ENCODE measurements at places on chromosomes 6 and 20. TPM values are rescaled to one million over a fixed set of nuclear protein-coding genes. Genes with fewer than 3 reads are reported as not detected.

XPO5 gene
- total RNA-seq: 29.9 TPM

GRCh38 chr6:24072038-24072746 lies 53.8 kb upstream of the NRSN1 start:
- DNase-seq: no peak

DNA sequence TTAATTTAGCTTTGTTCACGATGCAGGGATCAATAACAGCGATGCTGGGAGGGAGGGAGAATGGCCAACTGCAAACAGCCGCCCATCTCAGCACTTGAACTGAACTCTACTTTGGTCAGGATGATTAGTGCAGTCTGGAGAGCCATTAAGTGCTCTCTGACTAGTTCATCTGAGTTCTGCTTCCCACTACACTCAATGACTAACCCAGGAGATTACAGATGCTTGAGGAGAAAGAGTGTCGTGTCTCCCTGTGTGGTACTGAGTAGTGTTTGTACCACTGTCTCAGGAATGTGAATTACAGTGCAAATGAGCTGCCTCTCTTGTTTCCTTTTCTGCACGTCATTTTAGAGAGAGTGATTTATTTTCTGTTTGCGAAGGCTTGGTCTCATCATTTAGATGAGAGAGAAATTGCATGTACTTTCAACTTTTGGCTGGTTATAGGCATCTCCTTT lies 23.5 kb downstream of the CARMIL1 start:
- no peak for DNase-seq

- DNase-seq: no peak
These were observed 108.8 kb upstream of the TBX18 start for GRCh38 chr6:84872996-84873723.

DNA sequence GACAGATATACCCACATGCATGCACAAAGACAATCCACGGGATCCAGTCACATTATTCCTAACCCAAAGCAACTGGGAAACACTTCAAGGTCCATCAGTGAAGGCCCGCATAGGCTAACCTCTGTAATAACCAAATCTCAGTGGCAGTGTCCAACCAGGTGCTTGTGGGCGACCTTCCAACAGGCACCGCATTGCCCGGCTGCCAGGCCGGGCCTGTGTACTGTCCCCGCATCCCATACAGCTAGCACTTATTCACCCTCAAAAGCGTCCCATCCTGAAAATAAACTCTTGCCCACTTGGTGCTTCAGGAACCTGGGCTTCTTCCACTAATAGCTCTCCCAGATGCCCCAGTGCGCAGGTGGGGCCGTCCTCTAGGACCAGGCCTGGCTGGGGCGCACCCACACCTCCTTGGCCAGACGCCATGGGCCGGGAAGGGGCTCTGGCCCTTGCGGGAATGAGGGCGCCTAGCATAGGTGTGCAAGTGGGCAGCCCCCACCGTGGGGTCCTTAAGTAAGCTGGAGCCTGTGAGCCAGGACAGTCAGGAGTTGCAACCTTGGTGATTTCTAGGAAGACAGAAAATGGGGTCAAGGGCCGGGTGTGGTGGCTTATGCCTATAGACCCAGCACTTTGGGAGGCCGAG lies 1.1 kb upstream of the ENTPD6 start:
- no peak for DNase-seq

- no peak for DNase-seq
These were observed 1.9 kb downstream of the PPP1R3D start for GRCh38 chr20:59938221-59938620.

DNA sequence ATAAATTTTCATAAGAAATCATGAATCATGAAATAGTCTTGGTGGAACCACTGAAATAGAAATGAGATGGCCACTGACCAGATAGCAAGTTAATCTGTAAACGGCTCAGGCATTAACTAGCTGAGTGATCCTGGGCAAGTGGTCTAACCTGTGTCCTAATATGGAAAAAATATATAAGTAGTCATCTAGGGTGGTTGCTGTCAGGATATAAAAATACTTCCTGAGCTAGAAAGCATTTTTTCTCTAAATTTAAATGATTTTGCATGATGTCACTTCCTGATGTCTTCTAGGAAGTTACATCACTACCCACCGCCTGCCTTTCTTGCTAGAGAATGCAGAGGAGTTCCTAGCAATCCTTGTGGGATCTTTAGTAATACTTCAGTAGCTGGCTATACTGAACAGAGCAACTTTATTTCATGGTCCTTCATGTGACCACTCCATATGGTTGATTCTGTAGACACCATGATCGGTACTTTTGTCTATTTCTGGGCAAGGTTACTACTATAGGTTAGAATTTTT lies 228.1 kb upstream of the CEP162 start:
- DNase-seq: no peak

- no peak for DNase-seq
These were observed 46.6 kb upstream of the TFAP2C start for GRCh38 chr20:56582542-56582941.

DNA sequence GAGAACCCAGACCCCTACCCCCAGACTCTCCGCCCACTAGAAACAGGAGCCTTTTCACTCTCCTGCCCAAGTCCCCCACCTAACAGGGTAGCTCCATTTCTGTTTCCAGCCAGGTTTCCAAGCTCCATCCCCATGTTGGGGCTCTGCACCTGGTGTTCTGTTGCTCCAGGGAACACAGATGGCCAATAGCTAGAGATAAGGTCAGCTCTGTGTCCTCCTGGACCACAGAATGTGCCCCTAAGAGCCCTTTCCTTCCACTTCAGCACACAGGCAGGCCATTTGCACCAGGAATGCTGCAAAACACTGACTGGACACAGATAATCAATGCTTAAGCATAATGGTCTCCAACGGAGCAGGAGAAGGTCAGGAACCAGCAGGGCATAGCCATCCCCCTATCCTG lies 159.4 kb downstream of the QRSL1 start:
- DNase-seq: no peak
